Activated naive CD4-positive, alpha-beta T cell treated with anti-CD3 and anti-CD28 coated beads, Interleukin-2, amount 50 U/mL, for 72 hours (primary cell): ENCODE measurements at places on chromosomes 7 and 10.

- DNase-seq: no peak
Measured at GRCh38 chr7:26181474-26182227, 18.9 kb downstream of the HNRNPA2B1 start.

DNA sequence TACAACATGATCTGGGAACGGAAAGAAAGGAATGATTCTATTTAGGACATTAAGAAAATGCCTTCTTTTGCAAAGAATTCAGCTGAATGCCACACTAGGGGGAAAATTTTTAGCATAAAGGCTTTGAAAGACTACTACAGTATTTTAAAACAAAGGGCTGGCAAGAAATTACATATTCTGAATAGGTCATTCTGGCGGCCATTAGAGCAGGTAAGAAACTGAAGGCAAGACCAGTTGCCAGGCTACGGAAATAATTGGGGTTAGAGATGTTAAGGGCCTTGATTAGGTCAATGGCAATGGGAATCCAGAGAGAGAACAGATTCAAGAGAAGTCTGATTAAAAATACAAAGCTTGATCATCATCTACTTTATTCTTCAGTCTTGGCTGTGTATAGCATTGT, 3.8 kb upstream of the HECTD2 start:
- no peak for DNase-seq

DNA sequence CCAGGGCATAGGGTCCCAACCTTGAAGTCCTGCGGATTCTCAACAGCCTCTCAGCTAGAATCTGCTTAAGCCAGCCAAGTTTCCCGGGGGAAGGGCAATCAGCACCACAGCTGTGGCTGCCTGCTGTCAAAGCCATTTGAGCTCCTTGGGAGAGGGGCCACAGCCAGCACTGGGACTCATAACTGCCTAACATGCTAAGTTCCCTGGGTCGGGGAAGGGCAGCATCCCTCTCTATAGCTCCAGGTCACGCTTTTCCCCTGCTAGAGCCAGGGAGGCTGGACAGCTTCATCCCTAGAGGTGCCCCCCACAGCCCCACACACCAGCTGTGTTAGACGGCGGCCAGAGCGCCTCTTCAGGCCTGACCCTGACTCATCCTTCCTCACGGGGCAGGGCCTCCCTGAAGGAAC, 49.6 kb upstream of the PDE1C start:
- no peak for DNase-seq

DNA sequence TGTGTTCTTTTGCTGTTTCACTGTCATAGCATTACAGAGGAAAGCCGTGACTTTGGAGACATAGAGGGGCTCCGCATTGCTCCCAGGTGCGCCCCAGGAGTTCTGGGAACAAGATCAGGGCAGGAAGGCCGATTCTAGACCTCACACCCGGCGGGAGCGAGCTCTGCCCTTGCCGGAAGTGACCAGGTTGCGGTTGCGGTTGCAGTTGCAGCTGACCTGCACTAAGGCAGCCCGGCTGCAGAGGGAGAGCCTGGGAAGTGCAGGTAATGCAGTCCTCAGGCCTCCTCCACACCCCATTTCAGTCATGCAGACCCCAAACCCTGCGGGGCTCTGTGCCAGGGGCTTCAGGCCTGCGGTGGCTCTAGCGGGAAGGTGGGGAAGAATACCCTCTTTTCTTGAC, 130.0 kb upstream of the LANCL2 start:
- DNase-seq: no peak

GRCh38 chr7:47370461-47371042, 211.4 kb downstream of the TNS3 start:
- DNase-seq: no peak

DNA sequence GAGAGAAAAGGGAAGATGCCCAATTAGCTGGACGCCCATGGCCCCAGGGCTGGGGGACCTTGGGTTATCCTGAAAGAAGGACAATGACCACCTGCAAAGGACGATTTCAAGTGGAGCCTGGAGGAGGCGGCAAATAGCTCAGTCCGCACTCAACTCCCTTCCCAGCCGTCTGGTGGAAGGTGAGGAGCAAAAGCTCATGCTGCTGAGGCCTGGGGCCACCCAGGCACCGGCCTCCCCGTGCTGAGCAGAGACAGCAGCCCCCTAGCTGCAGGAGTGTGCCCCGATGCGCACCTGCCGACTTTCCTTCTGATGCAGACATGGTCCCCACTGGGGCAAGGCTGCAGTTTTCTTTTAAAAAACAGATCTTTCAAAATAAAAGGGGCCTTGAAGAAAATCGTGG, 7.9 kb downstream of the FAM20C start:
- DNase-seq: no peak

- no peak for DNase-seq
Measured at GRCh38 chr7:149823191-149823630, 15.0 kb upstream of the ZNF862 start.

- DNase-seq: no peak
Measured at GRCh38 chr10:5449823-5450222, 37.5 kb downstream of the NET1 start.

- DNase-seq: no peak
Measured at GRCh38 chr7:129162732-129163131, 18.2 kb downstream of the TSPAN33 start.

GRCh38 chr7:92811158-92811557, 25.2 kb downstream of the CDK6 start:
- DNase-seq: no peak

DNA sequence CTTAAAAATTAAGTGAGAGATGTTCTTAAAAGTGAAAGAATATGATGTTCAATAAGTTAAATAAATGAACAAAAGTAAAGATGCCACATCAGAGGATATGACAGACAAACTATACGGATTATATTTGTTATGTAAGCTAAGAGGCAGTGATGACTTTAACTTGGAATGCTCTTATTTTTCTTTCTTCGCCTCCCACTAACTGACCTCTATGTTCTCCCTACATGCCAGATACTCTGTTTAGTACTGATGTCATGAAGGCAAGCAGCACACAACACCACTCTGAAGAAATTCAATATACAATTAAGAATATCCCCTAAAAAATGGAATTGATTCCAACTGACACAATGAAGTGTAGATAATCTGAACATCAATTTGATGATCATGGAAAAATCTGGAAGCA, 223.4 kb downstream of the DOCK4 start:
- DNase-seq: no peak

- no peak for DNase-seq
Measured at GRCh38 chr10:29634764-29635625, at the start of gene SVIL. Gene SVIL (minus strand): TSS chr10:29634971. CDS start chr10:29555058, 79,913 bp downstream.

- no peak for DNase-seq
Measured at GRCh38 chr7:5607951-5608656, 173.4 kb downstream of the RNF216 start.

- no peak for DNase-seq
Measured at GRCh38 chr7:104894314-104894713, 119.7 kb upstream of the KMT2E start.

GRCh38 chr10:77605466-77605865, 32.1 kb downstream of the KCNMA1 start:
- DNase-seq: no peak

DNA sequence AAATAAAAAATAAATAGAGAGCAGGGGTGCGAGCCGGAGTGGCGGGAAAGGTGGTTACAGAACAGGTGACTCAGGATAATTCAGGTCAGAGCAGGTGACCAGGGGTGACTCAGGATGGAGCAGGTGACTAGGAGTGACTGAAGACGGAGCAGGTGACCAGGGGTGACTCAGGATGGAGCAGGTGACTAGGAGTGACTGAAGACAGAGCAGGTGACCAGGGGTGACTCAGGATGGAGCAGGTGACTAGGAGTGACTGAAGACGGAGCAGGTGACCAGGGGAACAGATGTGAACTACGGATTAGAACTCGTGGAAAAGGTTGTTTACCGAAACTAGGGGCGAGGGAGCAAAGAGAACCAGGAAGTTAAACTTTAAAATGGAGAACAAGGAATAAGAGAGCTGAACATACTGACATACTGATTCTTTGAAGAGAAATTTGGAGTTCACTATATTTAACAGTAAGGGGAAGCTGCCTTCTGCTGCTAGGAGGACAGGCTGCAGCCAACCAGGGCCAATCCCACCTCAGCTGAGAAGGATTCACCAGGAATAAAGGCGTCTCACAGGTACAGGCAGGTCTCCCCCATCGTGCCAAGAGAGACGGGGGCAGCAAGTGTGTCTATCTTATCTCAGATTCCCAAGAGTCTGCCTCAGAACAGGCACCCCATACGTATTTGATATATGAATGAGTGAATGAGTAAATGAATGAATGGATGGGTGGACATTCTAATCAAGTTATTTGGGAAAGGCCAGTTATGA, 101.3 kb downstream of the CPXM2 start:
- DNase-seq: no peak

GRCh38 chr10:47137311-47137851, 162.6 kb upstream of the GDF10 start:
- no peak for DNase-seq

DNA sequence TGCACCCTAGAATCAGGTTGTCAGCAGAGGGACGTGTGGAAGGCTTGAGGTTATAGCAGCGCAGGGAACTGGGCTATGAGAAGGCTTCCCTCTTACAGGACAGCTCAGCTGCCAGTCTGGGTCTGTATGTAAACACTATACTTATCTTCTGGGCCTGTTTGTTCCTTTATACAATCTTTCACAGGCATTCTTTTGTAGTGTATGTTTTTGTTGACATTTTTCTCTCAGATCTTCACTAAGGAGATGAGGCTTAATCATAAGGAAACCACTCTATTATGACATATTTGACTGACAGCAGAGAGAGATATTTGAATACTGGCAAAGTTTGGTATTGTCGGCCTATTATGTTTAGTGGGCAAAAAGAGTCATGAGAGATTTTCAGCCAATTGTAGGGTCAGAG, 929 bp downstream of the GBF1 start:
- no peak for DNase-seq

DNA sequence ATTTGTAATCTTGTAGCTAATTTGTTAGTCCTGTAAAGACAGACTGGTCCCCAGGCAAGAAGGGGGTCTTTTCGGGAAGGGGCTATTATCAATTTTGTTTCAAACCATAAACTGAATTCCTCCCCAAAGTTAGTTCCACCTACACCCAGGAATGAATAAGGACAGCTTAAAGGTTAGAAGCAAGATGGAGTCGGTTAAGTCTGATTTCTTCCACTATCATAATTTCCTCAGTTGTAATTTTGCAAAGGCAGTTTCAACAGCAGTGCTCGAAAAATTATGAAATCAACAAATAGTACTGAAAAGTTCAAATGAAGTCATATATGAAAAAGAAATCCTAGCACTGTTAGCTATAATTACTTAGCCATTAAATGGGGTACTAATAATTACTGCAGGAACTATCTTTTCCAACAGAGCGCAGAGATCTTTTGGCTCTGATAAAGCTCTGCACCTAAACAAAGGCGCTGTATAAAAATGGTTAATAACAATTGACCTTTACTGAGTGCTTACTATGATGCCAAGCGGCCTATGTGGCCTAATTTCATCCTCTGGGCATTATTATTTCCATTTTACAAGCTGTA, 756 bp upstream of the SEC24C start:
- no peak for DNase-seq

DNA sequence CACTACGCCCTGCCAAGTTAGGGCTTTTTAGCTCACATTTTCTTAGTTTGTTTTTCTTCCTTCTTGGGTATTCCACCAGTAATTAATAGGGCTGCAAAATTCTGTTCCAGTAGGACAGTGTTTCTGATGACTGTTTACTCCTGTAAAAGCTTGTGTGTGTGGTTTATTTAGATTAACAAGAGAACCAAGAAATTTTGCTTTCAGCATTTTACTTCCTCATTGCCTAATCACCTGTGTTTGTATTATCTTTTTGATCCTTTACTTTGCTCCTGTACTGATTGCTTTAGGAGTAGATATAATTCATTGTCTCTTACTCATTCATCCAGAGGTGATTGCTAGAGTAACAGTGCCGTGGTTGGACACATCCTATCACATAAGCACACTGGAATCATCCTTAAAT, 27.7 kb downstream of the TDRD1 start:
- no peak for DNase-seq

DNA sequence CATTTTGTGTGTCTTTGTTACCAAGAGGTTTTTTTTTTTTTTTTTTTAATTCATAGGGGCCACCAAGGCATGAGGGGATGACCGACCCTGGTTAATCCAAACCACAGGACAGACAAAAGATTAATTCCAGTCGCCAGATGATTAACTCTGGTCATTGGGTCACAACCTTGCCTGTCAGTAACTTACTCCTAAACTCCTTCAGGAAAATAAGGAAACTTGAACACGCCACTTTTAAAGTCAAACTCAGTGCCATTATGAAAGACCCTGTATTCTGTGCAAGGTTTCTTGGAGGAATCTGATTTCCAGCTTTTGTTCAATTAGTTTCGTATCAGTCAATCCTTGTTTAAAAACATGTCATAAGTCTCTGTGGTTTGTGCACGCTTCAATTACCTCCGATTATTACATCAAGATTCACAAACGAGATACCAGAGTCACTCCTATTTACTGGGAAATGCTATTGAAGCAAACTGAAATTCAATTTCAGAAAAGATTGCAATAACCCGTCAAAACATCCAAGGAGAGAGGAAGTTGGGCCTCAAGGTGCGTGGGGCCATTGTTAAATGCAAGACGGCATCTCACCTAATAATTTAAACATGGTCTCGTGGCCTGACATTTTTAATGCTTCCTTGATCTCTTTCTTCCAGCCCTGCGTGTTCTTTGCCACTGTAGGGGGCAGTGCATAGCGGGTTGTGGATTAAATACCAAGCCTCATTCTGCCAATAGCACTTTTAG, 44.0 kb downstream of the NRP1 start:
- DNase-seq: no peak

GRCh38 chr10:44389150-44389549, 4.3 kb upstream of the CXCL12 start:
- DNase-seq: no peak

DNA sequence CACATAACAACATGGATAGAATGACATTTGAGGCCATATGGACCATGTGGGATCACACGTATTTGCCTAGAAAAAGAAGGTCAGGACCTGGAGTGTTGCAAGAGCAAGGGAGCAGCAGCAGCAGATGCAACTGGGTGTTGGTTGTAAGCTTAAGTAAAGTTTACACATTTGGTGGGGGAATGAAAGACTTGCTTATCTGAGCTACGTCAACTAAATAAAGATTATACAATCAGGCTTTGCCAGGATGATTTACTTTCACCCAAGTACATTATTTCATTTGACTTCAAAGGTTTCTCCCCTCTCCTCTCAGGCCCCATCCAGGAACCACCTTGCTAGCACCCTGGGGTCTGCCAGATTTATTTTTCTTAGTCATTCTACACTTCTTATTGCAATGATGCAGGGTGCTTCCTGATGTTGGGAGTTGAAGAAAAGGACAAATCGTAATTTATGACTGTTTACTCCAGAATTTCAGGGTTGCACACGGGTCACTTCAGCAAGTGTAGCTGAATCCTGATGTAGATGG, 591.9 kb upstream of the IGFBP3 start:
- no peak for DNase-seq

- no peak for DNase-seq
Measured at GRCh38 chr10:48579251-48579960, 25.5 kb downstream of the ARHGAP22 start.

GRCh38 chr7:92799446-92800211, 36.7 kb downstream of the CDK6 start:
- DNase-seq: no peak

- no peak for DNase-seq
Measured at GRCh38 chr7:70595755-70596597, 536.0 kb upstream of the GALNT17 start.

- no peak for DNase-seq
Measured at GRCh38 chr7:40757109-40757508, 622.3 kb downstream of the SUGCT start.

GRCh38 chr7:19294619-19295018, 149.4 kb upstream of the FERD3L start:
- DNase-seq: no peak
